ENCODE measurements at places on chromosomes 12 and 14. TPM values are rescaled to one million over a fixed set of nuclear protein-coding genes. Genes with fewer than 3 reads are reported as not detected.

The RND1 gene
- total RNA-seq = 3.5 TPM

The EPYC gene
- total RNA-seq = not detected

The SOAT2 gene
- not detected for total RNA-seq

The FBLN5 gene
- total RNA-seq = 6.2 TPM

The OASL gene
- 2.3 TPM for total RNA-seq

The PITPNM2 gene
- 16.2 TPM for total RNA-seq

The SLC2A13 gene
- 2.9 TPM for total RNA-seq

The GPR132 gene
- total RNA-seq = 27.1 TPM

The TSPAN19 gene
- total RNA-seq = not detected

The PDE6H gene
- not detected for total RNA-seq

The MED13L gene
- total RNA-seq = 52.5 TPM

DNA sequence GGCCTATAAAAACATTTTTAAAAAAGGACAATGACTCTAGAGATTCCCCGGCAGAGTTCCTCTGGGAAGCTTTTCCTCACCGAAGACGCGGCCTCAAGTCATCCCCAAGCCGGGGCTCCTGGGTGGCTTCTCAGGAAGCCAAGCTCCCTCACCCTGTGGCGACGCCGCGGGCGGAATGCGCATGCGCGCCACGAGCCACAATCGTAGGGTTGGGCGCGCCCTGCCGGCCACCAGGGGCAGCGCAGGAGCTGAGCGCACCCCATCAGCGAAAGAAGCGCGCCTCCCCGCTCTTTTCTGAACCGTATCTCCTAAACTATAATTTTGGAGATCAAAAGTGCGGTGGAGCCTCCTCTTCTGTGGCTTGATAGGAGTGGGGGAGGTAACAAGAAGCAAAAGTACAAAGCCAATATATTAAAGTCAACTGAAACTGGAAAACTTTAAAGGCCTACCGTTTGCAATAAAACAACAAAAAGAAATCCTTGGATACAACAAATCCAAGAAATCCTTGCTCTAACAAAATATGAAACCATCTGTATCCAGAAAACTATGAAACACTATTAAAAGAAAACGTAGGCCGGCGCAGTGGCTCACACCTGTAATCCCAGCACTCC is 17.4 kb upstream of the CHFR start:
- DNase-seq = peak; percentile 76
- peaks cover 3% of the 10 kb centered on the region for H3K36me3 ChIP-seq
- peaks cover 13% of the 10 kb centered on the region for H3K27me3 ChIP-seq
- H3K27ac ChIP-seq = no peak overlapping the region
- no peak overlapping the region for H3K4me3 ChIP-seq
- peaks cover 4% of the 10 kb centered on the region for H3K4me1 ChIP-seq

GRCh38 chr12:12171991-12172511 is 94.8 kb downstream of the LRP6 start:
- peak; percentile 16 for DNase-seq
- no peaks in the 10 kb centered on the region for H3K36me3 ChIP-seq
- no peak overlapping the region for H3K27ac ChIP-seq
- peaks cover 58% of the 10 kb centered on the region for H3K27me3 ChIP-seq
- H3K4me3 ChIP-seq = no peak overlapping the region

- H3K27ac ChIP-seq = no peak overlapping the region
- no peak overlapping the region for H3K4me3 ChIP-seq
- peaks cover 8% of the 10 kb centered on the region for H3K4me1 ChIP-seq
- no peaks in the 10 kb centered on the region for H3K36me3 ChIP-seq
- peaks cover 44% of the 10 kb centered on the region for H3K27me3 ChIP-seq
Observed at GRCh38 chr14:36271222-36271621, 49.2 kb downstream of the MBIP start.

DNA sequence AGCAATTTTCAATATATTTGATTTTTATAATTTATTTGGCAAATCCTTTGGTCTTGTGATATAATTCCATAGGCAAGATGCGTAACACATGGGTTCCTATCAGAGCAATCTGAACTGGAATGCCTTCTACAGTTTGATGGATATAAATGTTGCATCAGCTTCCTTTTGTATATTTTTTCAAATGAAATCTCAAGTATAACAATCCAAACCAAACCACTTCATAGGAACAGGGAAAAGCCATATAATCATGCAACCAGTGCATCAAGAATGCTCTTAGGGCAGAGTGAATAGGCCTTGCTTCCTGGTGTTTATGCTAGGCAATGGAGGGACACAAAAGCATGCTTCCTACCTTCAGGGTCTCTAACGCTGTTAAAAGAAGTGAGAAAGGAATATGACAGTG is 34.5 kb downstream of the EFCAB11 start:
- no peak overlapping the region for H3K4me3 ChIP-seq
- DNase-seq = no peak
- no peaks in the 10 kb centered on the region for H3K4me1 ChIP-seq
- H3K36me3 ChIP-seq = peaks cover 4% of the 10 kb centered on the region

DNA sequence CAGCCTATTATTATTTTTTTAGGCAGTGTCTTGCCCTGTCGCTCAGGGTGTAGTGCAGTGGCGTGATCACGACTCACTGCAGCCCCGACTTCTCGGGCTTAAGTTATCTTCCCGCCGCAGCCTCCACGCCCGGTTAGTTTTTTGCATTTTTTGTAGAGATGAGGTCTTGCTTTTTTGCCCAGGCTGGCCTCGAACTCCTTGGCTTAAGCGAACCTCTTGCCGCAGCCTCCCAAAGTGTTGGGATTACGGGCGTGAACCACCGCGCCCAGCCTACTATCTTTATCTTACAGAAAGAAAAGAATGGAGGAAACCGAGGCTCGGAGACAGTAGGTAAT is 507 bp upstream of the PTPN11 start:
- H3K27me3 ChIP-seq = no peaks in the 10 kb centered on the region
- peaks cover 22% of the 10 kb centered on the region for H3K36me3 ChIP-seq
- peak overlapping the region; percentile 98 for H3K27ac ChIP-seq
- H3K4me1 ChIP-seq = peaks cover 30% of the 10 kb centered on the region

DNA sequence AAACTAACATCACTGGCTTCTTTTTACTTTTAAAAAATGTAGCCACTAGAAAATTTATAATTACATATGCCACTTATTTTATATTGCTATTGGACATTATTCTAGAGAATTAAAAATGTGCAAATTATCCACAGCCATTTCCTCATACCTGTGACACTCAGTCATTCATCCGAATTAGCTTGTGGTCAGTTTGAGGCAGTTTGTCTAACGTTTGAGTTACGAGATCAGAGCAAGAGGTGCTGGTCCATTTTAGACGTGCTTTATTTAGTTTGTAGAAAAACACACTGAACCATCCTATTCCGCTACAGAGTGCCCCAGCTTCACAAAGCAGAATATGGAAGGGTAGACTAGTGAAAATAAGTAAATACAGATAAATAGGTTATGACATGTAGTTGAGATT is 513.0 kb downstream of the NRXN3 start:
- H3K4me3 ChIP-seq = no peak overlapping the region
- DNase-seq = no peak
- no peak overlapping the region for H3K27ac ChIP-seq
- H3K36me3 ChIP-seq = no peaks in the 10 kb centered on the region
- no peaks in the 10 kb centered on the region for H3K4me1 ChIP-seq

GRCh38 chr12:40769846-40770245 is 77.6 kb downstream of the CNTN1 start:
- H3K27me3 ChIP-seq = no peaks in the 10 kb centered on the region
- no peaks in the 10 kb centered on the region for H3K36me3 ChIP-seq
- H3K27ac ChIP-seq = no peak overlapping the region
- no peak overlapping the region for H3K4me3 ChIP-seq

- H3K4me1 ChIP-seq = peaks cover 3% of the 10 kb centered on the region
- H3K4me3 ChIP-seq = no peak overlapping the region
- no peak for DNase-seq
- no peak overlapping the region for H3K27ac ChIP-seq
Observed at GRCh38 chr14:92464716-92465115, 48.9 kb upstream of the RIN3 start.

DNA sequence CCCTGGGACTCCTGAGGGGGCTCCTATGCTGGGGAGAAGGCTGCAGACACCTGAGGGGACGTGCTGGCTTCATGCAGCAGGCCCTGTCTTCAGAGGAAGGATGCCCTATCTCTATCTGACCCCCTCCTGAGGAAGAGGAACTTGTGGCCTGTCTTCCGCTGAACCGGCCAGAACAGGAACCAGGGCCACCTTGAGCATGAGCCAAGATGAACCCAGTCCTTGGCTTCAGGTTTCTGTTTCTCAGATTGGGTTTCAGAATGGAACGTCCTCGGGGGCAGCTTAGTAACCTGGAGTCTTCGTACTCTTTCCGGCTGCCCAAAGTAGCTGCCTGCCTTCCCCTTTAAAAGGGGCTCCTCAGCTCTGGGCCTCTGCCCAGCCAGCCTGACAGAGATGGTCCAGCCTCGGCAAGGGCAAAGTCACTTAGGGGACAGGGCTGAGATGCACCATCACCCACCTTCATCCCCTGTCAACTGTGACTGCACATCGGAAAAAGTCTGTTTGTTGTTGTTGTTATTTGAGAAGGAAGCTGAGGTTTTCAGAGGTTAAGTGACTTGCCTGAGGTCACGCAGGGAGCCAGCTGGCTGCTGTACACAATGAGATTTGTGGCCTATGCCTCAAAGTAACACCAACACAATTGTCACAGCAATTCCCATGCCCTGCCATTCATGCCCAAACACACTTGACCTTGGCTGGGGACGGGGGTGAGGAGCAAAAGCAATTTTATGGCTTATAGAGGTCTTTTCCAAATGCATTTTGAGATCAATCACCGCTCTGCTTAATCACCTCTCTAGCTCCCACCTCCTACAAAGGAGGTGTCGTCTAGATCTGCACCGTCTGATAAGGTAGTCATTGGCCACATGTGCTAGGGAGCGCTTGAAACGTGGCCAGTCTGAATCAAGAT is 13.4 kb downstream of the ASB2 start:
- DNase-seq = peak; percentile 70
- peaks cover 90% of the 10 kb centered on the region for H3K4me1 ChIP-seq
- no peaks in the 10 kb centered on the region for H3K27me3 ChIP-seq
- peaks cover 67% of the 10 kb centered on the region for H3K36me3 ChIP-seq
- H3K4me3 ChIP-seq = peak overlapping the region; percentile 47
- H3K27ac ChIP-seq = peak overlapping the region; percentile 99

DNA sequence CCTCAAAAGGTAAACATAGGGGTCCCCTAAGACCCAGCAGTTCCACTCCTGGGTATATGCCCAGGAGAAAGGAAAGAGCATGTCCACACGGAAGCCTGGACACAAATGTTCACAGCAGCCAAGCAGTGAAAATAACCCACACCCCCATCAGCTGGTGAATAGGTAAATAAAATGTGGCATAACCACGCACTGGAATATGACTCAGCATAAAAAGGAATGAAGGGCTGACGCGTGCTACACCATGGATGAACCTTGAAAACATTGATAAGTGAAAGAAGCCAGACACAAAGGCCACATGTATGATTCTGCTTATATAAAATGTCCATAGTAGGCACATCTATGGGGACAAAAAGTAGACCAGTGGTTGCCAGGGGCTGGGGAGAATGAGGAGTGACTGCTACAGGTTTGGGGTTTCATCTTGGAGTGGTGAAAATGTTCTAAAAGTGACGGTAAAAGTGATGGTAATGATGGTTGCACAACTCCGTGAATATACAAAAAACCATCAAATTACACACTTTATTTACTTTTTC is 3.8 kb upstream of the SCARB1 start:
- H3K36me3 ChIP-seq = no peaks in the 10 kb centered on the region
- H3K4me3 ChIP-seq = no peak overlapping the region
- H3K27me3 ChIP-seq = peaks cover 6% of the 10 kb centered on the region
- no peak for DNase-seq
- H3K27ac ChIP-seq = no peak overlapping the region

GRCh38 chr14:70239802-70240201 is 51.1 kb upstream of the SLC8A3 start:
- no peak overlapping the region for H3K4me3 ChIP-seq
- no peak for DNase-seq
- no peaks in the 10 kb centered on the region for H3K36me3 ChIP-seq
- H3K4me1 ChIP-seq = no peaks in the 10 kb centered on the region
- peaks cover 14% of the 10 kb centered on the region for H3K27me3 ChIP-seq

GRCh38 chr14:75604979-75605851 is 26.8 kb downstream of the FLVCR2 start:
- no peak overlapping the region for H3K27ac ChIP-seq
- H3K27me3 ChIP-seq = peaks cover 2% of the 10 kb centered on the region
- H3K4me3 ChIP-seq = no peak overlapping the region
- peaks cover 2% of the 10 kb centered on the region for H3K36me3 ChIP-seq

DNA sequence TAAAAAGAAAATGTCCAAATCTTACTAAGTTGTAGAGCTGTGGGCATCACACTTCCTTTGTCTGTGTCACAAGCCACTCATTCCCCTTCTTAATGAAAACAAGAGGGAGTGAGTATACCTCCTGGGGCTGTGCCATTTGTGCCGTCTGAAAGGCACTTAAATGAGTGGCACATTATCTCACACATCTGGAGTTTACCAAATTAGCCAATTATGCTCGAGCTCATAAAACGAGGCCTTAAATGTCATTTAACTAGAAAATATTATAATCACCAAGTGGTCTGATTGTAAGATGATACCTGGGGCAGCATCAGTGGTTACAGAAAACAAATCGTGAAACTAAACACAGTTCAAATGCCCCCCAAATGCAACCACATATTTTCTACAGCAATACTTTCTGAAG is 146.1 kb downstream of the PAX9 start:
- no peaks in the 10 kb centered on the region for H3K27me3 ChIP-seq
- no peak overlapping the region for H3K27ac ChIP-seq
- no peaks in the 10 kb centered on the region for H3K36me3 ChIP-seq
- DNase-seq = no peak

GRCh38 chr12:87338681-87339080 is 690.5 kb downstream of the C12orf50 start:
- DNase-seq = no peak
- no peaks in the 10 kb centered on the region for H3K4me1 ChIP-seq
- no peaks in the 10 kb centered on the region for H3K27me3 ChIP-seq
- H3K36me3 ChIP-seq = no peaks in the 10 kb centered on the region
- no peak overlapping the region for H3K4me3 ChIP-seq
- H3K27ac ChIP-seq = no peak overlapping the region

GRCh38 chr12:119631930-119632678 is 35.8 kb upstream of the PRKAB1 start:
- H3K36me3 ChIP-seq = no peaks in the 10 kb centered on the region
- H3K27me3 ChIP-seq = peaks cover 16% of the 10 kb centered on the region
- H3K4me1 ChIP-seq = no peaks in the 10 kb centered on the region
- no peak for DNase-seq
- H3K4me3 ChIP-seq = no peak overlapping the region

- no peaks in the 10 kb centered on the region for H3K36me3 ChIP-seq
- H3K27me3 ChIP-seq = peaks cover 14% of the 10 kb centered on the region
- H3K4me3 ChIP-seq = no peak overlapping the region
- H3K27ac ChIP-seq = no peak overlapping the region
- H3K4me1 ChIP-seq = no peaks in the 10 kb centered on the region
Observed at GRCh38 chr14:105471823-105472485, 2.7 kb upstream of the CRIP2 start.

GRCh38 chr14:51160871-51161270 is 66.0 kb upstream of the TRIM9 start:
- no peaks in the 10 kb centered on the region for H3K27me3 ChIP-seq
- H3K4me3 ChIP-seq = no peak overlapping the region
- no peak overlapping the region for H3K27ac ChIP-seq

DNA sequence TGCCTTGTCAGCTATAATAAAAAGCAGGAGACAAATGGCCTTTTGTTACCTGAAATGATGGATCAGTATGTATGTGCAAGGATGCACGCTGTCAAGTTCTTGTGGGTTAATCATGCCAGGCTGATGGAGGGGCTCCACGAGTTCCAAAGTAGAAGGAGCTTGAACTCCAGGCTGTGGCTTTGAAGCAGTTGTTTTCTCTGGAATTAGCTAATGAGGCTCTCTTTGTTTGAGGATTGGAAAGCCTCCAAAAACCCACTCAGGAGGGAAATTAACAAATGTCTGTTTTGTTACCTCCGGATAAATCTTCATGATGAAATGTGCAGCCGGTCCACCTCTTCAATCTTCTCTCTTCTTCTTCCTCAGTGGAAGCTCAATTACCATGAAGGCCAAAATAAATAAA is 605.5 kb downstream of the DIO2 start:
- no peaks in the 10 kb centered on the region for H3K27me3 ChIP-seq
- DNase-seq = no peak
- H3K27ac ChIP-seq = no peak overlapping the region
- no peaks in the 10 kb centered on the region for H3K4me1 ChIP-seq
- no peaks in the 10 kb centered on the region for H3K36me3 ChIP-seq

Data from activated T-helper 2 cell treated with anti-CD3 and anti-CD28 coated beads, Interferon-gamma antibody, Interleukin-2, Interleukin-4, amounts not matched to agents 10 μg/mL and 5 μg/mL and 100 μg/mL, durations not matched to agents 14 hours and 24 hours and 36 hours (primary cell).